ENCODE measurements at places on chromosomes 7 and 10. TPM values are rescaled to one million over a fixed set of nuclear protein-coding genes. Genes with fewer than 3 reads are reported as not detected.

The SLC13A4 gene
- under 0.01 TPM for total RNA-seq

The ASIC3 gene
- under 0.01 TPM for total RNA-seq

The RRP12 gene
- 29.7 TPM for total RNA-seq

The SLC26A5 gene
- not detected for total RNA-seq

The ADAMTS14 gene
- 4.0 TPM for total RNA-seq

The EPHB4 gene
- total RNA-seq: 37.1 TPM

The LRRC61 gene
- total RNA-seq: 2.2 TPM

The ENKUR gene
- total RNA-seq: 0.11 TPM

The NXPH1 gene
- not detected for total RNA-seq

The SDK1 gene
- total RNA-seq: 10.1 TPM

The MYO1G gene
- total RNA-seq: 0.11 TPM

The AKR1C8 gene
- total RNA-seq: not detected

The SPDYE17 gene
- not detected for total RNA-seq

The JAZF1 gene
- 21.4 TPM for total RNA-seq

The SEC23IP gene
- total RNA-seq: 24.5 TPM

The GNGT1 gene
- total RNA-seq: not detected

The LBX1 gene
- not detected for total RNA-seq

The OPN1SW gene
- total RNA-seq: not detected

The LRMDA gene
- 0.55 TPM for total RNA-seq

The PRLHR gene
- total RNA-seq: not detected

The C10orf105 gene
- under 0.01 TPM for total RNA-seq

The AKR1D1 gene
- total RNA-seq: not detected

The HMX3 gene
- total RNA-seq: not detected

The CALML3 gene
- not detected for total RNA-seq

All from uterine smooth muscle cell (primary cell).